ENCODE measurements at places on chromosomes 6 and 20.

- DNase-seq = no peak
Observed at GRCh38 chr6:28945349-28945748, 21.6 kb upstream of the TRIM27 start.

DNA sequence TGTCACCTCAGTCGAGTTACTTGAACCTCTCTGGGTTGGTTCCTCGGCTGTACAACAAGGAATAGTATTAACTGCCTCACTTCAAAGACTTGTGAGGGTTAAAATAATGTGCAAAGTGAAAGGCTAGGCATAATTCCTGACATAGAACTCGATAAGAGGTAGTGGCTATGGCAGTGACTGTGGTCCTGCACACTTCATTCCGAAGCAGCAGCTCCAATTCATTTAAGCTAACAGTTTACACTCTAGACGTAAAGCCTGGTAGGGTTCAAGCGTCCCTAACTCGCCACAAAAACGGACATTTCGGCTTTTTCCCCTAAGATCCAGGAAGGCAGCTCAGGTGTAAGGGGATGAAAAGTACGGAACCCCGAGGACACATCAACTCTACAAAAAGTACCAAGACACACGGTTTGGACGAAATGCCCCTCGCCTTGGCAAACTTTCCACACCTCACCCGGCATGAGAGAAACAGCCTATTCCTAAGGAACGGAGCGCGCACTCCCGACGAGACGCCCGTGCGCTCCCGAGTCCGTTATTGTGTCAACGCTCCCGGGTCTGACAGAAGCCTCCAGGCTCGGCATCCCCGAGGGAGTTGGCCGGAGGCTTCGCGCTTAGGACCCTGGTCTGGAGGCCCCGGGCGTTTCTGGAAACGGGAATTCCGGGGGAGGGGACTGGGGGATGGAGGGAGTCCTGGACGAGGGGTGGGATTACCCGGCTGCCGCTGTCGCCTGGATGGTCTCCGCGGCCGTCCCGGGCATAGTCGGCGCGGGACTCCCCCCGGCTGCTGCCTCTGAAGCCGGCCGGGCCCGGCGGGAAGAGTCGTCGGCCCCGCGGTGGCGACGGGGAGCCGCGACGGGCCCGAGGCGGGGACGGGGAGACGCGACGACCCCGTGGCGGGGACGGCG is 937 bp downstream of the ZNF318 start:
- DNase-seq = no peak

- DNase-seq = no peak
Observed at GRCh38 chr6:112203577-112204349, 50.6 kb downstream of the LAMA4 start.

DNA sequence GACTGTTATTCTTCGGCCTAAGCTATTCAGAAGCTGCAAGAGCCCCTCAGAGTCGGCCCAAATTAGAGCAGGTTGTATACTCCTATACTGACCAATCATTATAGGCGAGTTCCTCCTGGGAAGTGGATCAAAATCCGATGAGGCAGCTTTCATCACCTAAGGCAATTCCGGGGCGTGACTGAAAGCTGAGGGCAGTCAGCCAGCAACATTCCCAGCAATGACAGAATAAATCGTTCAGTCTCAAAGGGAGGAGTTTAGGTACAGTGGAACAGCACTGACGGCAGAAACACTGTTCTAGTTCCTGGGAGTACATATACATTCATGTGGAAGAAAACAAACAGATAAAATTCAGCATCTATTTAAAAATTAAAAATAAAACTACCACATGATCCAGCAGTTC is 10.8 kb downstream of the HLA-DQB2 start:
- DNase-seq = no peak

GRCh38 chr20:50584687-50585086 is 74.5 kb downstream of the PTPN1 start:
- DNase-seq = no peak

GRCh38 chr6:166999884-167000253 is 672 bp downstream of the CEP43 start:
- DNase-seq = no peak

DNA sequence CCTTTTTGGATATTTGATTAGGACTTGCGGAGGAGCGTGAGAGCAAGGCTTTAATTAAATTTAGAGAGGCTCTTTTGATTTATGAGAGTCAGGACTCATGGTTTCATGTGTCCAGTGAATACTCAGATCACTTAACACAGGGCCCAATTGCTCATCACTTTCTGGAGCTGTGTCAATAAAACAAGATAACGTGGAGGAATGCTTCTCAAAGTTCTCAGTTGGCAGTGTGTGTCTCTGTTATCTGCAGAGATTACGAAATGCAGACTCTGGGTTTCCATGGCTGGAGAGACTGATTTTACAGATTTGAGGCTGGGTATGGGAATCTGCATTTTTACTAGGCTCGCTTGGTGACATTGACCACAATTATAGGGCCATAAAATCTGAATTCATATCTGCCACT is 335.8 kb upstream of the FLRT3 start:
- DNase-seq = no peak

- DNase-seq = no peak
Observed at GRCh38 chr6:72966628-72967280, 258.5 kb downstream of the KHDC1L start.

- DNase-seq = no peak
Observed at GRCh38 chr20:62843656-62844055, 18.0 kb downstream of the TCFL5 start.

- no peak for DNase-seq
Observed at GRCh38 chr6:163756079-163756478, 341.6 kb downstream of the QKI start.

- DNase-seq = peak; percentile 1
Observed at GRCh38 chr20:15236812-15237211, 899.4 kb upstream of the FLRT3 start.

- no peak for DNase-seq
Observed at GRCh38 chr6:151993364-151993763, 185.9 kb downstream of the ESR1 start.

- DNase-seq = no peak
Observed at GRCh38 chr6:163588220-163588919, 173.9 kb downstream of the QKI start.

DNA sequence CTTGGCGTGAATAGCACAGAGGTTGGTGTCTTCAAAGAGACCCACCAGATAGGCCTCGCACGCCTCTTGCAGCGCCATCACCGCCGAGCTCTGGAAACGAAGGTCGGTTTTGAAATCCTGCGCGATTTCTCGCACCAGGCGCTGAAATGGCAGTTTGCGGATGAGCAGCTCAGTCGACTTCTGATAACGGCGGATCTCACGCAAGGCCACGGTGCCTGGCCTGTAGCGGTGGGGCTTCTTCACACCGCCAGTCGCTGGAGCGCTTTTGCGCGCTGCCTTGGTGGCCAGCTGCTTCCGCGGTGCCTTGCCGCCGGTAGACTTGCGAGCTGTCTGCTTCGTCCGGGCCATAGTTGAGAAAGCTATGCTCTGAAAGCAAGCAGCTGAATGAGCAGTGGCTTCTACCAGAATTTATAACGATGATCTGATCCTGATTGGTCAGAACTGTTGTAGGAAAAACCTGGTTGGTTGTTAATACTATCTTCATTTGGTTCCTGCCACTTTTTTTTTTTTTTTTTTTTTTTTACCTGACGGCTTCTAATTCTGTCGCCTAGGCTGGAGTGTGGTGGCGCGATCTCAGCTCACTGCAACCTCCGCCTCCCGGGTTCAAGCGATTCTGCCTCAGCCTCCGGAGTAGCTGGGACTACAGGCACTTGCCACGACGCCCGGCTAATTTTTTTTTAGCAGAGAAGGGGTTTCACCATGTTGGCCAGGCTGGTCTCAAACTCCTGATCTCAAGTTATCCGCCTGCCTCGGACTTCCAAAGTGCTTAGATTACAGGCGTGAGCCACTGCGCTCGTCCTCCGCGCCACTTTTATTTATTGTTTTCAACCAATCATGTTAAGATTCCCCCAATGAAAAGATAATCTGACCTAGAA is 21.5 kb downstream of the OR2B2 start:
- DNase-seq = peak; percentile 85

DNA sequence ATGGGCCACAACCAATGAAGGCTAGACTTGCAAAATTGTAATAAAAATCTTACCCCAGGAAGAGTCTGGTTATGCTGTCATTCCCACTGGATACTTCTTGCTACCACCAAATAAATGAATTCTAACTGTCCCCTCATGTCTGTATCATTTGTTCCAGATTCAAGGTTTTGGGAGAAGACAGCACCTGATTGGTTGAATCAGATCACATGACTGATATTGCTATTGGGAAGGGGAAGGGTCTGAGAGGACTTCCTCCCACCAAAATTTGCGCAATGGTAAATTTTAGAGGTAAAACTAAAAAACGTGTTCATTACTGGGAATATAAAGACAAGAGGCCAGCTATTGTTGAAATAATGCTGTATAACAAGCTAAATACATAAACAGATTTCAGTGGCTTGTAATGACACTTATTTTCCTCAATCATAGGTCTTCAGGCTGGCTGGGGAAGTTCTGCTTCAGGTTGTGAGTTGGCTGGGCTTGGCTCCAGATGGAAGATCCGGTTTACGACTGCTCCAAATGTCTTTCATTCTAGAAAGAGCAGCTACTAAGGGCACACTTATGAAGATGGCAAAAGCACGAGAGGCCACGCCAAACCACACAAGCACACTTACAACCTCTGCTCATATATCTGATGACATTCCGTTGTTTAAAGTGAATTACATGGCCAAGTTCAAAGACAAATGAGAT is 27.1 kb upstream of the TASP1 start:
- DNase-seq = no peak

DNA sequence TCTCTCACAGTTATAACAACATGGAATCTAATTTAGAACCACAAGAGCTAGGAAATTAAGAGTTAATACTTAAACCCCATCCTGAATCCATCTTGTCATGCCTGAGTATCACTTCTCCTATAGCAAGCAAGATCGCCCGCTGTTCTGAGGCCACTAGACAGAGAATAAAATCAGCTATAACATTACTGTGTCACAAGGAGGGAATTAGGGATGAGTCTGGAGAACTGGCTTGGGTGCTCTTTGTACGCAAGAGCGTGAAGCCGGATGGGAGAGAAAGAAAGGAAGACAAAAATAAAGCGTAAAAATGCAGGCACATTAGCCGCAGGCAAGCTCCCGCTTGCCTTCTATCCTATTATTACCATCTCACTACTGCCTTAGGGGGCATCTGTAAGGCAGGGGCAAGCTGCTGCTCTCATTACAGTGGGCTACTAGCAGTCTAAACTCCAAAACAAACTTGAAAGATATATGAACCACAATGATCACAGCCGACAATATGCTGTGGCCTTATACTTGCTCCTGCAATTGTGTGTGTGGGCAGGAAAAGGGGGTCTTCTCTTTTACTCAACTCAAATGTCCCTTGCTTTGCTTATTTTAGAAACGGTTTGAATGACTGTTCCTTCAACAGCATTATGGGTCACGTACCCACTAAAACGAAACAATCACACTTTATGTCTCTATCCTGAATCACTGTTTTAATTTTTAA is 81.9 kb downstream of the GJA10 start:
- DNase-seq = no peak

DNA sequence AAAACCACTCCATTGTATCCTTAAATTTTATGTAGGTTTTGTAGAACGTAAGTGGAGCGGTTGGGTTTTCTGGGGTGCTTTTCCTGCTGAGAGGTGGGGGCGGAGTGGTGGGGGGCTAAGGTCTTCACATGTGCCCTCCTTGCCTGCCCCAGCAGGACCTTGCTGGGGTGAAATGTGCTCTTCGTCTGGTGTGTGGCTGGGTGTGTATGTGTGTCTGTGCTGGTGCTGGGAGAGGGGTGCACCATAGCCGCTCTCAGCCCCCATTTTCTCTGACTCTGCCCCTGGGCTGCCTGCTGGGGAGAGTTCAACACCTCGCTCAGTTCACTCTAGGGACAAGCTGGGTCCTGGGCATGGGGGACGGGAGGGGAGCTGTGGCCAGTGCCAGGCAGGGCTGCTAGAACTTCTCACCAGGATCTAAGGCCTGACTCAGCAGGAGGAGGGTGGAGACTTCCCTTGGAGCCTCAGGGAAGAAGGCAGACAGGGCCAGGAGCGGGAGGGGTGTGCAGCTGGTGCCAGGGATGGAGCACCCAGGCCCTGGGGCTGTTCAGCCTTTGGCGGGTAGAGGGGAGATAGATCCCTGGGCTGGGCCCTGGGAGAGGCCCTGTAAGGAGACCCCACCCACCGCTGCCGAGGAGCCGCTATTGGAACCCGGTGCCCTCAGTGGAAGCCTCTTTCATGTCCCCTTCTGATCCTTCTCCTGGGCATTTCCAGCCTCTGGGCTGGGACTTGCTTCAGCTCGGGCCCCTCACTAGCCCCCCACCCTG is 4.8 kb downstream of the SOX18 start:
- DNase-seq = no peak

DNA sequence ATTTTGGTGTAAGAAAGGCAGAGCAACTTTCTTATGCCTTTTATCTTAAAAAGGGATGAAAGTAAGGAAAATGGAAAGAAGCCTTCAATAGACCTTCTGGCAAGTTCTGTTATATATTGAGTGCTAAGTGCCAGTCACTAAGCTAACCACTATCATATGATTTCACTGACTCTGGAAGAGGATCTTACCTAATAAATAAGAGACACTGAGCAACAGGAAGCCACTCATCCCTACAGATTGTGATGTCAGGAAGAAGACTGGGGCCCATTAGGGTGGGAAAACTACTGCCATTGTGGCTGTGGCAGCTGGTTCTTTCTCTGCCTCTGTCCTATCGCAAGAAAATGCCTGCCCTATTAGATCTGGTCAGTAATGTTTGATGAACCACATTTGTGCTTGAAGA is 89.6 kb downstream of the AIG1 start:
- no peak for DNase-seq

DNA sequence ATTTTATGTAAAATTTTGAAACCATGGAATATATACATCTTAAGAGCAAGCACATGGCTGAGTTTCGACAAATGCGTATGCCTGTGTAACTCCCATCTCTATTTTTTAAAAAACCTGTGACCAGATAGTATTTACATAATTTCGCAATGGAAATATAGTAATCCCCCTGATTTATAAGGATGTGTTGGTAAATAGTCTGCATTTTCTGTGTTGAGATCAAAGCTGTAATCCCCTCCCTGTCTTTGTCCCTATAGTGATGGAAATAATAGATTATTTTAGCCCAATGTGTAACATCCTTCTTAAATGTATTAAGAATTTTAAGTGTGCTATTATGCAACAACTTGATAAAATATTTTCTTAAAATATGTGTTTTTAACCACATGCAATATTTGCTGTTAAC is 267.3 kb downstream of the CDKAL1 start:
- no peak for DNase-seq

GRCh38 chr6:11233673-11234573 is 1.5 kb upstream of the NEDD9 start:
- DNase-seq = no peak

GRCh38 chr6:142886431-142887170 is 58.4 kb downstream of the HIVEP2 start:
- no peak for DNase-seq

GRCh38 chr6:52186480-52186879 is 305 bp downstream of the IL17A start:
- no peak for DNase-seq

- no peak for DNase-seq
Observed at GRCh38 chr6:161901740-161902426, 628.0 kb upstream of the AGPAT4 start.
